ENCODE measurements at places on chromosomes 11 and 22.

DNA sequence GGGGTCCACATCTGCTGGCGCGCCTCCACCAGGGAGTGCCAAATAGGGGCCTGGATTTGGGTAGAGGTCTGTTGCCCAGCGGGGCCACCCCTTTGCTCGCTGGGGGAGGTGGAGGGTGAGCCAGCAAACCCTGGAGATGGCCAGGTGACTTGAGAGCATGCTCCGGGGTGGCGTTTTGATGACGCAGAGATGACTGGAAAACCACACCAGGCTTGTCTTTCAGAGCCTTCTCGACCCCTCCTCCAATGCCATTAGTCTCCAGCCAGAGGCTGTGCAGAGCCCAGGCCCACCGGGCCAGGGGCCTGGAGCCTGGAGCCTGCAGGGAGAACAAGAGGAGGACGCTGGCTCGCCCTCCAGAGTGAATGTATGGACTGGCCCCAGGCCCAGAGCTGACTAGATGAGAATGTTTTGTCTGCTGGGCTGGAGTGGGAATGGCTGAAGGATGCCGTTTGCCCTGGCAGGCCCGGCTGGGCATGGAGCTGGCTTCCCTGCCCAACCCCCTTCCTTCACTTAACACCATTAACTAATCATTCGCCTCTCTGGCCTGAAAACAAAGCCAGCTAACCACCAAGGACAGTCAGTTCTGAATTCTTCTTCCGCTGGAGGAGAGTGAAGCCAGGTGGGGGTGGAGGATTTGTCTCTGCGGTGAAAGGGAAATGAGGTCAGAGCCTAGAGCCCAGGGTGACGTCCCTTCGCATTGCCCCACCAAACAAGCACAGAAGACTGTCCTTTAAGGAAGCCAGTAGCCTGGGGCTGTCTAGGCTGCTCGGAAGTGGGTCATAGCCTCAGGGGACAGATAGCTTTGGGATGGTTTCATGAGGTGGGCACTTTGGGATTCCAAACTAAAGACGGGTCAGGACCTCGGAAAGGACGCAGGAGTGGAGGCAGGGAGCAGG lies 1.6 kb upstream of the MCAM start:
- DNase-seq: no peak

DNA sequence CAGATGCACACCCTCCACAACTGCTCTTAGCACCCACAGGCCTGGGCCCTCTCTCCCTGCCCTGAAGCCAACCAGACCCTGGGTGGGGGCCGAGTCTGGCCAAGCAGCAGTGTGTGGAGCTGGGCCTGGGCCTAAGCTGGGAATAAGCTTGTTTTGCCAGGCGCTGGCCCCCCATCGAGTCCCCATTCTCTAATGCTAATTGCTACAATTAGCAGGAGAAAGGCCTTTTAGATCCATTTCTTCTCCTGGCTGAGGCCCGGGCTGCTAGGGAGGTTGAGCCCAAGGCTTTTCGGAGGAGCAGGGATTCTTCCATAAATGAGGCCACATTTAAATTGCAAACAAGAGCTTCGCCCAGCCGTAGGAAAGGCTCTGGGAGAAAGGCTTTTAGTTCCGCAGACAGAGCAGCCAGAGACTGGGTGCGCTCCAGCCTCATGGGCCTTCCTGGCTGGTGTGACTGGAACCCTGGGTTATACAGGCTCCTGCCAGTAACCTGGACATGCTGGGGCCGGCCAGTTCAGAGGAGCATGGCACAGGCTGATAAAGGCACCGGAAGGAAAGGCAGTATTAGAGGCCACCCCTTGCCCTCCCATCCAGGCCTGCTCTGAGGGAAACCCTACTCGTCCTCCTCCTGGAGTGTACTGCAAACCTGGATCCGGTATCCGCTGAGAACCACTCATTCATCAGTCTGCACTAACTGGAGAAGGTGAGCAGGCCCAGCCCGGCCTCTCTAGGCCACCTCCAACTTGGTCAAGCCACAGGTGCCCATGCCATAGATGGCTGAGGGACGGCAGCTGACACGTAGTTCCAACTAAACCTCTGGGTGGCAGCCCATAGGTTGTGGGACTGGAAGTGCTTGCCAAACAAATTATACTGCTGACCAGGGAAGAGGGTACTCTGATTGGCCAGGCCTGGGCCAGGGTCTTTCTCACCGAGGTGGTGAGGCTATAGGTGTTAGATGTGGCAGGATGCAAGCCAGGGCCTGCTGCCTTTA lies 6.2 kb downstream of the KCNQ1OT1 start:
- no peak for DNase-seq

DNA sequence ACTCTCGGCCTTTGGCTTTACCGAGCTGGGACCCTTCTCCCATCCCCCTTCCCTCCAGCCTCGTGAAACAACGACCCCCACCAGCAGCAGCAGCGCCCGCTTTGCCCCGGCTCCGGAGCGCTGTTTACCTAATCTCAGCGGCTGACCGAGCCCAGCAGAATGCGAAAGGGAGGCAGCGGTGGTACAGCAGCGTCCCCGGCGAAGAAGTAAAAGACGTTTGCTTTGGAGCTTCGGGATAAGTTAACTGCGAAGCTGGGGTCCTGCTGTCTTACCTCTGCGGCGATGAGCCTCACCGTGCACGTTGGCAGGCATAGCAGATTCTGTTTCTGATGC lies 2.0 kb upstream of the LARGE1 start:
- no peak for DNase-seq

- no peak for DNase-seq
Observed at GRCh38 chr11:725624-726202, 19.7 kb downstream of the EPS8L2 start.

DNA sequence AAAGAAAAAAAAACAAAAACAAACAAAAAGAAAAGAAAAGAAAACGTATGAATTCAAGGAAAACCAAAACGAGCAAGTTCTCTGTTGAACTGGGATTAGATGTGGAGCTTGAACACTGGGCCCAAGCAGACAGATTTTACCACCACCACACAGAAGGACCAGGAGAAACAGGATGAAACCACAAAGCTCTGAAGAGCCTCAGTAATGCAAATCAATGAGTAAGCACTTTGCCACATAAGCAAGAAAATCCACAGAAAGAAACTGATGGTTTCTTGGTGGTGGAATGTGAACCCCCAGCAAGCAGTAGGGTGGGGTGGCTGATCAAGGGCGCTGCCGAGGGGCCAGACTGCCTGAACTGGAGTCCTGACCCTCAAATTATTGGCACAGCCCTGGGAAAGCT lies 50.9 kb upstream of the NFRKB start:
- no peak for DNase-seq

- no peak for DNase-seq
Observed at GRCh38 chr11:88345408-88345807, 7.9 kb upstream of the CTSC start.

DNA sequence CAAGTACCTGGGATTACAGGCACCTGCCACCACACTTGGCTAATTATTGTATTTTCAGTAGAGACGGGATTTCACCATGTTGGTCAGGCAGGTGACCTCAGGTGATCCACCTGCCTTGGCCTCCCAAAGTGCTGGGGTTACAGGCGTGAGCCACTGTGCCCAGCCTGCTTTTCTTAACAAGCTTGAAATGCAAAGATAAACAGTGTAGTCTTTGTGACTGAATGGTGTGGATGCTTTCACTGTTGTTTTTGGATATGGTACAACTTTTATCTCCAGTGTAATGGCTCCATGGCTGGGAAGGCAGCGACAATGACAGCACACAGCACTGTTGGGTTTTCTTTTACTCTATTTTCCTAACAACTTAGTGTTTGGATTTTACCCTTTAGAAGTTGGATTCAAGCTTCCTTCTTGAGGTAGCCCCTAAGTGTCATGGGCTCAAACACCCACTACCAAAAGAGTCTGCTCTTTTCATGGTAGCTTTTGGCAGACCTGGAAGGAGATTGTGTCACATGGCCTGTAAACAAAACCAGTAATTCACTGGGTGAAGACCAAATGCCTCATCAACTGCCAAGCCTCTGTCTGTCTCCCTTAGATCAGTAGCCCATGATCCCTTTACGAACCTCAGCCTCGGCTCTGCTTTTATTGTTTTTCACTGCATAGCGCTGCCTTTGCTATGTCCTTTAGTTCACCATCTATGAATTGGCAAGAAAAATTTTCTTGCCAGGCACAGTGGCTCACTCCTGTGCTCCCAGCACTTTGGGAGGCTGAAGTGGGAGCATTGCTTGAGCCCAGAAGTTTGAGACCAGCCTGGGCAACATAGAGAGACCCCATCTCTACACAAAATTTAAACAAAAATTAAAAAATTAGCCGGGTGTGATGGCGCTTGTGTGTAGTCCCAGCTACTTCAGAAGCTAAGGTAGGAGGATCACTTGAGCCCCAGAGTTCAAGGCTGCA lies 6.4 kb downstream of the VPS51 start:
- no peak for DNase-seq

- DNase-seq: no peak
Observed at GRCh38 chr22:50703726-50704509, 31.3 kb downstream of the SHANK3 start.

- no peak for DNase-seq
Observed at GRCh38 chr22:42301077-42301741, 30.8 kb upstream of the TCF20 start.

DNA sequence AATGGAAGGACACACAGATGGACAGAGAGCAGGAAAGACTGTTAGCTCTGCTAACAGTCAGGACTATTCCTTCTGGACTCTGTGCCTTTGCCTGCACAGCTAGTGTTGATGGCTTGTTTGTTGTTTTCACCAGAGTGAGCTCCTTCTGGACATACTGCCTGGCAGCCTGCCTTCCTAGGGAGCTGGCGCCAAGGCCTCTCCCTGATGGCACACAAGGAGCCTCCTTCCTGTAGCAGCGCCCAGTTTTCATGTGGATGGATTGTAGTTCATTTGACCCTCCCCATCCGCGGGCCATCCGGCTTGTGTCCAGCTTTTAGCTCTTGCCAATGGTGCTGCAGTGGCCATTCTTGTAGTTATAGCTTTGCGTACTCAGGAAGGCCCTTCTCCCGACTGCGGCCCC lies 16.6 kb upstream of the BCR start:
- no peak for DNase-seq

- peak; percentile 26 for DNase-seq
Observed at GRCh38 chr11:14519597-14519916, 629 bp downstream of the PSMA1 start.

DNA sequence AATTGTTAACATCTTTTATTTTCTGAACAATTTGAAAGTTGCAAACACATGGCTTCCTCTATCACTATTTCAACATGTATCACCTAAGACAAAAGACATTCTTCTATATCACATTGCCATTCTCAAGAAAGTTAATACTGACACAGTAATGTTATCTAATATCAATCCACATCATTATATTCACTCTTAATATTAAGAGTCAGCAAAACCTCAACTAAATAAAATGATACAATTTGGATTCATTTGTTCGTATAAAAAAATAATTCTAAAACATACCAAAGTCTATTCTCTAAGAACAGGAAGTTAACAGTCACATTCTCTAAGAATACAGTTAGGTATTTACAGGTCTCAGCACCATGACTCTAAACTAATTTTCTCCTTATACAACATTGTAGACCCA lies 52.0 kb downstream of the ABTB2 start:
- DNase-seq: no peak

DNA sequence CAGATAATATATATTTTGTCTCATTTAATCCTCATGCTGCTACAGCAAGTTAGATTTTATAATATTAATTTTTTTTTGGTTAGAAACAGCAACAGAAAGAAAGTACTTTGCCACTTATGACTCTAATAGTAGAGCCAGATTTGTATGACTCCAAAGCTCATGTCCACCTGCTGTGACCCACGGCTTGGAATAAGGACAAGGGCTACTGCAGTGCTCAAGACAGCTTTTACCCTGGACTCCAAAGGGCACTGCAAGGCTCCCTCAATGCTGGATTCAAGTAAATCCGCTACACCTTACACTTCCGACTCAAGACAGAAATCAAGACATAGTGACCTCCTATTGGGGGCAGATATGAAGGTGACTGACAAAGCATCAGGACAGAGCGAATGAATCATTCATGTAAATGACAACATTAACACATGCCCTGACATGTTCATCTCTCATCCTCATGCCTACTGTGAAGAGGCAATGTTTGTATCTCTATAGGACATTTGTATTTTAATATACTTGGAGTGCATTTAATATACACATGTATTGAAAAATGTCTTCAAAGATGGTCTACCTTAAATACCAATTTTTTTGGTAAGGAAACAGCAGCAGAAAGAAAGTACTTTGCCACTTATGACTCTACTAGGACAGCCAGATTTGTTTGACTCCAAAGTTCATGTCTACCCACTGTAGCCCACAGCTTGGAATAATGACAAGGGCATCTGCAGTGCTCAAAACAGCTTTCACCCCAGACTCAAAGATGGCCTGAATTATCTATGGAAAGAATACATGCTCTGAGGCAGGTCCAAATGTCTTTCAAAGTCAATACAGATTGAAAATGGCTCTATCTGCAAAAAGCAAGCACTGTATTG lies 375.6 kb upstream of the CCDC90B start:
- DNase-seq: no peak

GRCh38 chr11:60950933-60951605 lies 907 bp downstream of the SLC15A3 start:
- DNase-seq: no peak

- no peak for DNase-seq
Observed at GRCh38 chr11:1785749-1786413, 22.2 kb upstream of the CTSD start.

DNA sequence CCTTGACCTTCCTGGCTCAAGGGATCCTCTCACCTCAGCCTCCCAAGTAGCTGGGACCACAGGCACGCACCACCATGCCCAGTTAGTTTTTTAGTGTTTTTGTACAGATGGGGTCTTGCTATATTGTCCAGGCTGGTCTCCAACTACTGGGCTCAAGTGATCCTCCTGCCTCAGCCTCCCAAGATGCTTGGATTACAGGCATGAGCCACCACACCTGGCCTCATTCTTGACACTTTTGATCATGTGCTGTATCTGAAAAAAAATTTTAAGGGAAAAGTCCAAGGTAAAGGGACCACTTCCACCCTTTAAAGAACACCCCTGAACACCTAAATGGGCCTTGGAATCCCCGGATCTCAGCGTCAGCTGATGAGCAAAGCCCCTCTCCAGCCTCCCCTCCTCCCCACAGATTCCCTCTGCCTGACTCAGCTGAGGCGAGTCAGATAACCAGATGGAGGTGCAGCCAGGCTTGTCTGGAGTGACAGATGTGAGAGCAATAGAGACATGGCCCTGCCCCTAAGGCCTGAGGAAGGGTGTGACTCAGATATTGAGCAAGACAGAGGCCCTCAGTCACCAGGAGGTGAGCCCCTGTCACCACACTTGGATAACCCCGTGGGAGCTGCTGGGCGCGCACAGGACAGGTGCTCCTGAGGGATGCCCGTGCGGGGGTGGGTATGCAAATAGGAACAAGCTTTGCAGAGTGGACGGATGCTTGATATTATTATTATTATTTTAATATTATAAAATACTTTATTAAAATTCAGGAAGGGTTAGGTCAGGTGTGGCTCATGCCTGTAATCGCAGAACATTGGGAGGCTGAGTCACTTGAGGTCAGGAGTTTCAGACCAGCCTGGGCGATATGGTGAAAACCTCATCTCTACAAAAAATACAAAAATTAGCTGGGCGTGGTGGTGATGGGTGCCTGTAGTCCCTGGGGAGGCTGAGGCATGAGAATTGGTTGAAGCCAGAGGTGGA lies 5.0 kb upstream of the CCDC88B start:
- DNase-seq: peak; percentile 67

Measured in stimulated activated CD4-positive, alpha-beta T cell treated with anti-CD3 and anti-CD28 coated beads, TNF-alpha, amount 100 ng/mL, for 48 hours (primary cell).